ENCODE measurements at places on chromosomes 5 and 9.

- peak overlapping the region; percentile 70 for H3K27ac ChIP-seq
- peaks cover 27% of the 10 kb centered on the region for H3K4me1 ChIP-seq
- DNase-seq: no peak
- no peaks in the 10 kb centered on the region for H3K36me3 ChIP-seq
- no peak overlapping the region for H3K4me3 ChIP-seq
- no peaks in the 10 kb centered on the region for H3K27me3 ChIP-seq
These were observed 106.6 kb upstream of the TBCA start for GRCh38 chr5:77882670-77883257.

DNA sequence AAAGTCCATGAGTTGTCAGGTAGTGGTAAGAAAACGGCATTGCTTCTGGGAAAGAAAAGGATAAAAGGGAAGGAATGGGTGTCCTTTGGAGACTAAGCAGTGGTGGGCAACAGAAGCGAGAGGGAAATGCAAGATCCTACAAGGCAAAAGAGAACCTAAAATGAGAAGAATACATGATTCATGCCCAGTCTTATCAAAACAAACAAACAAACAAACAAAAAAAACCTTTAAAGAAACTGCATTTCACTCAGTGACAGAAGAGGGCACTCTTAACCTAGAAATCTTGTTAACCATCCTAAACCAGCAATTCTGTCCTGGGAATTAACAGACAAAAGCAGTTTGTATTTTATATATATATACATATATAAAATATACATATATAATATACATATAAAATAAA, 88.5 kb downstream of the SUSD1 start:
- DNase-seq: no peak
- H3K36me3 ChIP-seq: no peaks in the 10 kb centered on the region
- no peaks in the 10 kb centered on the region for H3K27me3 ChIP-seq
- no peak overlapping the region for H3K27ac ChIP-seq
- no peak overlapping the region for H3K4me3 ChIP-seq

- peaks cover 19% of the 10 kb centered on the region for H3K4me1 ChIP-seq
- H3K36me3 ChIP-seq: peaks cover 3% of the 10 kb centered on the region
- H3K4me3 ChIP-seq: no peak overlapping the region
- DNase-seq: no peak
- no peaks in the 10 kb centered on the region for H3K27me3 ChIP-seq
- no peak overlapping the region for H3K27ac ChIP-seq
These were observed 54.6 kb upstream of the ELL2 start for GRCh38 chr5:96016216-96016615.

DNA sequence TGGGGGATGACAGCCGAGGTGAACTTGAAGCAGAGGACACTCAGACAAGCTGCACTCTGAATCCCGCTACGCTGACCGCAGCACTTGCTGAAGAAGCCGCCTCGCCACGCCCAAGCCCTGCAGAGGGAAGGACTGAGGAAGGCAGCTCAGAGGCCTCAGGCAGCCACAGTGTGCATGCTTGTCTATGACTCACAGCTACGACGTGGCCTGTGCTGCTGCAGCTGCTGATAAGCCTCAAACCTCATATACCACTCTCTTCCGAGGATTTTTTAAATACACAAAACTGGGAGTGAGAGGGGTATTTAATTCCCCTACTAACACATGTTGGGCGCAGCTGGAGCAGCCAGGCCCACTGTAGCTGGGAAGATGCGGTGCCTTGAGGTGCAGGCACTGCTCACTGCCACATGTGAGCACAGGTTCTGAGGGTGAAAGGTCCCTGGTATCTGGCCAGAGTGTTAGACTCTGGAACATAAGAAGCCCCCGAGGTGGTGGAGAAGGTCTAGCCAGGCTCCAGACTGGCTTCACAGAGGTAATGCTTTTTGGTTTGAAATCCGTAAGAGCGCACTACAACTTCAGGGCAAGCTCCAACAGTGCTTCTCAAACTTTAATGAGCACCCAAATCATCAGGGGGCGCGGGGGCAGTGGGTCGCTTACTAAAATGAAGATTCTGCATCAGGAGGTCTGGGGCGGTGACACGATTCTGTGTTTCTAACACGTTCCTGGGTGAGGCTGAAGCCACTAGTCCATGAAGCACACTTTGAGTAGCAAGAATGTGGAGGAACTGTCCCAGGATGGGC, 196.8 kb downstream of the AUH start:
- peak overlapping the region; percentile 58 for H3K27ac ChIP-seq
- peaks cover 42% of the 10 kb centered on the region for H3K4me1 ChIP-seq
- DNase-seq: peak; percentile 97
- H3K36me3 ChIP-seq: no peaks in the 10 kb centered on the region

- H3K27me3 ChIP-seq: no peaks in the 10 kb centered on the region
- H3K4me1 ChIP-seq: no peaks in the 10 kb centered on the region
- H3K27ac ChIP-seq: no peak overlapping the region
- peak; percentile 19 for DNase-seq
- H3K4me3 ChIP-seq: no peak overlapping the region
These were observed 89.4 kb upstream of the SH3PXD2B start for GRCh38 chr5:172543484-172544298.

DNA sequence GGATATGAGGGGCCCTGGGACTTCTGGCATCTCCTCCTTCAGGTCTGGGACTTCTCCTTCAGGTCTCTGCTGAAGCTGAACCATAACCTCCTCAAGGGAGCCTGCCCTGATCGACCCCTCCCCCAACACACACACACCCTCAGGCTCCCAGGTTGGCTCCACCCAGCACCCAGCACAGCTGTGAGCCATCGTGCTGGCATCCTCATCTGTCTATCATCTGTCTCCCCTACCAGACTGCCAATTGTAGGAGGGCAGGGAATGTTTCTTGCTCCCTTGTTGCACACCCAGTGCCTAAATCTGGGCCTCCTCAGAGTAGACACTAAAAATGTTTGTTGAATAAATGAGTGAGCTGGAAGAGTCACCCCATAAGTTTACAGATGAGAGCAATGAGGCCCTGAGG, 71.4 kb downstream of the LRSAM1 start:
- peaks cover 48% of the 10 kb centered on the region for H3K4me1 ChIP-seq
- no peak overlapping the region for H3K4me3 ChIP-seq
- no peaks in the 10 kb centered on the region for H3K27me3 ChIP-seq
- H3K36me3 ChIP-seq: peaks cover 88% of the 10 kb centered on the region

GRCh38 chr9:91307279-91307678, 54.4 kb downstream of the AUH start:
- H3K27me3 ChIP-seq: no peaks in the 10 kb centered on the region
- H3K27ac ChIP-seq: no peak overlapping the region
- peaks cover 20% of the 10 kb centered on the region for H3K4me1 ChIP-seq
- DNase-seq: no peak

DNA sequence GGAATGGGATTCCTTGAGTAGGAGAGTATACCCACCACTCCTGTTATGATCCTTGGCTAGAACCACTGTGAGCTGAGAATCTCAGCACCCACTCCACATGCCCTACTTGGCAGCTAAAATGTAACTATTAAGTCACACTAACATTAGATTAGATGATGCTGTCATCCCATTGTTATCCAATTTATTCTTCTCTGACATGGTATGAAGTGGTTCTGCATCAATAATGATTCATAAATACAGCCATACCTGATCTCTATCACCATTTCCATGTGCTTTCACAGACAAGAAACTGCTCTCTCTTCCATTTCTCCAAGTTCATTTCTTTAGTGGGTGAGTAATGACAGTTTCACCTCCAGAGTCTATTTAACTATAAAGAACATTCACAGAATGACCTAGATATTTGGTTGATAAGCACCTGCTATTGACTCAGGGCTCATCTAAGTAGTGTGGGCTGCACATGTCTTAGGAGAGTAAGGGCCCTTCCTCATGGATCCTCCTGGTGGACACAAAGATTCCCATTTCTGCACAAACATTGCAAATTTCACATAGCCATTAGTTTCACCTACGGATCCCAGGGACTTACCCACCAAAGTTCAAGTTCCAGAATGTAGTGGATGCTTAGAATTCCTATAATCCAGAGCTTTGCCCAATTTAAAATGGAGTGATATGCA, 187.9 kb downstream of the EBF1 start:
- no peak overlapping the region for H3K4me3 ChIP-seq
- DNase-seq: no peak
- no peak overlapping the region for H3K27ac ChIP-seq
- no peaks in the 10 kb centered on the region for H3K36me3 ChIP-seq

GRCh38 chr5:77379558-77380061, 112.5 kb downstream of the WDR41 start:
- H3K4me3 ChIP-seq: no peak overlapping the region
- H3K4me1 ChIP-seq: no peaks in the 10 kb centered on the region
- DNase-seq: no peak
- H3K27ac ChIP-seq: no peak overlapping the region

DNA sequence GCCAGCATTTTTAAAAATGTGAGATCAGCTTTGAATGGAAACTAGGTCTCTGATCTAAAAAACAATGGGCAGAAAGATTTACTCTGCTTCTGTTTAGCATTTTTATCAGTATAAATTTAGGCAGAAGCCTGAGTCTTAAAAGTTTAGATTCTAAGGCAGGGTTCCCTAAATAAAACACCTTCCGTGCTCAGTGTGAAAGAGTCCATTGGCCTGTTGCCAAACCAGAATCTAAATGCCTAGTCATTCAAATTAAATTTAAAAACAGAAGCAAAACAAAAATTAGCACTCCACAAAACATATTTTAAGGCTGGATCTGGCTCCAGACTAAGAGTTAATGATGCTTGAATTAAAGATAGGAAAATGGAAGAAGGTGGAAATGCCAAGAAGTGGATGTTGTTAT, 4.5 kb downstream of the TYRP1 start:
- no peak for DNase-seq
- no peaks in the 10 kb centered on the region for H3K27me3 ChIP-seq
- no peaks in the 10 kb centered on the region for H3K36me3 ChIP-seq
- H3K4me1 ChIP-seq: no peaks in the 10 kb centered on the region

DNA sequence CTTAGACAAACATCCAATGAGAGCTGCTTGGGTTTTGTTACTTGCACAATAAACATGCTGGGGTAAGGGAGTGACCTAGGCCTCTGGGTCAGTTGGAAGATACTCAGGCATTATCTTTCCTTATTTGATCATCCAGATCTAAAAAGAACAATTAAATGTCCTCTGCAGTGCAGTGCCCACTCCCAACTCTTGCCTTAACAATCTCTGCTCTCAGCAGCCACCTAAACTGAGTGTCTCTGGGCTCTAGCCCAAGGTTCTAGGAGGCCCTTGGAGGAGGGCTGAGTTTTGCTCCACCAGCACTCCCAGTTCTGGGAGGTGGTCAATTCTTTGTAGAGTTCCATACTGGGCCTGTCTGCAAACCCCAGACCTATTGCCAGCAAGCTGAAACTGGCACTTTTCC, 1.8 kb downstream of the MCIDAS start:
- H3K4me3 ChIP-seq: no peak overlapping the region
- H3K4me1 ChIP-seq: no peaks in the 10 kb centered on the region
- no peak for DNase-seq
- H3K27ac ChIP-seq: no peak overlapping the region
- H3K27me3 ChIP-seq: no peaks in the 10 kb centered on the region

GRCh38 chr5:122156724-122157325, 27.5 kb downstream of the ZNF474 start:
- H3K27me3 ChIP-seq: no peaks in the 10 kb centered on the region
- DNase-seq: no peak
- no peaks in the 10 kb centered on the region for H3K36me3 ChIP-seq

DNA sequence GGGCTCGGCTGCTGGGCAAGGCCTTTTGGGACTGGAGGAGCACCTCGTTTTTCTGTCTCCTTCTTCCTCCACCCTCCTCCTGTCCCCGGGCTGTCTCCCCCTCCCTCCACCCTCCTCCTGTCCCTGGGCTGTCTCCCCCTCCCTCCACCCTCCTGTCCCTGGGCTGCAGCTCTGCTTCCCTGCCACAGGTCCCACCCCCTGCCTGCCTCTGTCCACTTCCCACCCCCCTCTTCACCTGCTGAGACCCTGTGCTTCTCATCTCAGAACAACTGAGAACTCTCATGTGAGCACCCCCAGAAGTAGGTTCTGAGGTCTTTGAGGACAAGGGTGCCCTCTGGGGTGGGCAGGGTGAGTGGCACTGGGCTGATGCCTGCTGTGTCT, 5.8 kb upstream of the TOR4A start:
- DNase-seq: peak; percentile 47
- H3K36me3 ChIP-seq: peaks cover 53% of the 10 kb centered on the region
- H3K27ac ChIP-seq: no peak overlapping the region
- H3K27me3 ChIP-seq: no peaks in the 10 kb centered on the region
- H3K4me3 ChIP-seq: no peak overlapping the region

- H3K36me3 ChIP-seq: no peaks in the 10 kb centered on the region
- no peak overlapping the region for H3K27ac ChIP-seq
- no peaks in the 10 kb centered on the region for H3K27me3 ChIP-seq
- H3K4me3 ChIP-seq: no peak overlapping the region
- no peak for DNase-seq
- H3K4me1 ChIP-seq: no peaks in the 10 kb centered on the region
These were observed 13.8 kb downstream of the DNM1 start for GRCh38 chr9:128216781-128217553.

DNA sequence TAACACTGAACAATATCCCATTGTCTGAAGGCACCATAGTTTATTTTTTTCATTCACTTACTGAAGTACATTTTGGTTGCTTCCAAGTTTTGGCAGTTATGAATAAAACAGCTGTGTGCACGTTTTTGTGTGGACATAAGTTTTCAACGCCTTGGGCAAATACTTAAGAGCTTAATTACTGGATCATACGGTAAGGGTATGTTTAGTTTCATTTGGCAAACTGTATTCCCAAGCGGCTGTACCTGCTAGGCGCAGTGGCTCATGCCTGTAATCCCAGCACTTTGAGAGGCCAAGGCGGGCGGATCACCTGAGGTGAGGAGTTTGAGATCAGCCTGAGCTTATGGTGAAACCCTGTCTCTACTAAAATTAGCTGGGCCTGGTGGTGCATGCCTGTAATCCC, 63.7 kb upstream of the FAM120A start:
- H3K4me3 ChIP-seq: no peak overlapping the region
- H3K36me3 ChIP-seq: no peaks in the 10 kb centered on the region
- H3K27ac ChIP-seq: no peak overlapping the region
- DNase-seq: no peak
- H3K27me3 ChIP-seq: no peaks in the 10 kb centered on the region

DNA sequence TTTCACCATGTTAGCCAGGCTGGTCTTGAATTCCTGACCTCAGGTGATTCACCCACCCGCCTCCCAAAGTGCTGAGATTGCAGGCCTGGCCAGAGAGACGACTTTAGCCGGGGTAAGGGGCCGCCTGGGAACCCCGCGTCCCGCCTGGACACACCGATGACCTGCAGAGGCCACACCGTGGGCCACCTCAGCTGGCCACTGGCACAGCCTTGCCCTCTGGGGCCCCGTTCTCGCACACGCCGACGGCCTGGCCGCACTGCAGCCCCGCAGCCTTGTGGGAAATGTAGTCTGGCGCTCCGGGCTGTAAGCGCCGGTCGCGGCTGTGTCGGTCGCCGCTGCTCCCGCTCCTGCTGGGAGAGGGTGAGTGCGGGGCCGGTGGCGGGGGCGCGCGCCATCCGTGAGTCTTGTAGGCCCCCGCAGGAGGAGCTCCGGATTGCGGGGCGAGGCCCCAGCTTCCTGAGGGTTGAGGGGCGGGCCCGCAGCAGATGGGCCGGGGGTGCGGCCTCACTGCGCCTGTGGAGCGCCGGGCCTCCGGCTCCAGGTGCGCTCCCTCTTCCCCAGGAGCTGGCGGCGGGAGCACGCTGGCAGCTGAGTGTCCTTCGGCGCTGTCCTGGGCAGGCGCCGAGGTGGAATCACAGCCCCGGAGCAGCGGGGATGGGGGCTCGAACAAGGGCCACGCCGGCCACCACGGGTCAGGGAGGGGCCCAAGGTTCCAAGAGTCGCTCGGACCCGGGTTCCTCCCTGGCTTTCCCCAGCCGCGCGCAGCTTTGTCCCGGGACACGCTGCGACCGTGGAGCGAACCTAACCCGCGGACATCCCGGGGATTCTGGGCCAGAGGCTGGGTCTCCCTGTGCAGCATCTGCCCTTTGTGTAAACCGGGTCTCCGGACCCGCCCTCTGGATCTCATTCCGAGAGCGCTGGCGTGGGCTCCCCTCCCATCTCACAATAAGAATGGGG, at the start of gene ZFP2:
ZFP2 (plus strand) TSS at position 299 of the 957 bp plus-strand sequence. CDS start 35,401 bp downstream, outside the sequence.
- H3K36me3 ChIP-seq: no peaks in the 10 kb centered on the region
- no peak for DNase-seq
- peak within 1 kb of the TSS; percentile 73 for H3K4me3 ChIP-seq
- no peak within 1 kb of the TSS for H3K27ac ChIP-seq
- no peaks in the 10 kb centered on the region for H3K27me3 ChIP-seq
